ENCODE measurements at places on chromosomes 6 and 20.

- no peak for DNase-seq
Measured at GRCh38 chr6:142279350-142280180, 22.2 kb upstream of the ADGRG6 start.

DNA sequence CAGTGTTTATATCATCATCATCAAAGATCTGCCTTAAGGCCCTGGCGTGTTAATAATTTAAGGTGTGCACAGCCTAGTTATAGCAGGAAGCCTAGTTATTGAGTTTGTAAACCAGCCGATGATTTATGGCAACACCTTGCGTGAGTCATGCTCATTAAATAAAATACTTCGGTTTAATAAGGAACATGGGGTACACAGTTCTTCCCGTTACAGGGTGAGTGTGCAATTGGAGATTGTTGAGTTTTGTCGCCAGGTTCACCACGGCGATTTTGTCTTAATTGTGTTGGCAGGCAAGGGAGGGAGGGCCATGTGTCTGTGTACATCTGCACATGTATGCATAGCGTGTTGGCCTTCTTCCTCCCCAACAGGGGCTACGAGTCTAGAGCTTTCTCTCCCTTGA is 104.0 kb downstream of the TFAP2A start:
- no peak for DNase-seq

- DNase-seq: peak; percentile 78
Measured at GRCh38 chr6:108157981-108158525, 7.8 kb upstream of the NR2E1 start.

DNA sequence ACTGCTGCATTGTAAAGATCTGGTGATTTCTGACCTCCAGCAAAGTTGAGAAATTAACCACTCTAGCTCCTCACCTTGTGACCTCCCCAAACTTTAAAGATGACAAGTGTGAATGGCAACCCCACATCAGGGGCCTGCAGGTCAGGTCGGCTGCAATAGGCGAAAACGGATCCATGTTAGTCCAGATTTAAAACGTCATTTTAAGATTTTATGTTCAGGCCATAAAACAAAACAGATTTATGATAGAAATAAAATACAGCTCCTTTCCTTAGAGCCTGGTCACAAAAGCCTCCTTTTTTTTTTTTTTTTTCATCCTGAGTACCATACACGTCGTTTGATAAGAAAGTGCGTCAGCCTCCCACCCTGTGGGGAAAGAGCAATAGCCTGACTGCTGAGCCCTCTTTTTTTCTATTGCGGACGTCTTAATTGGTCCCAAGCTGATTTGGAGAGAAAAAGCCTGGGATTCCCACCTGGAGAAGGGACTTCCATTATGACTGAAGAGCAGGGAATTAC is 519.2 kb upstream of the NOX3 start:
- peak; percentile 14 for DNase-seq

DNA sequence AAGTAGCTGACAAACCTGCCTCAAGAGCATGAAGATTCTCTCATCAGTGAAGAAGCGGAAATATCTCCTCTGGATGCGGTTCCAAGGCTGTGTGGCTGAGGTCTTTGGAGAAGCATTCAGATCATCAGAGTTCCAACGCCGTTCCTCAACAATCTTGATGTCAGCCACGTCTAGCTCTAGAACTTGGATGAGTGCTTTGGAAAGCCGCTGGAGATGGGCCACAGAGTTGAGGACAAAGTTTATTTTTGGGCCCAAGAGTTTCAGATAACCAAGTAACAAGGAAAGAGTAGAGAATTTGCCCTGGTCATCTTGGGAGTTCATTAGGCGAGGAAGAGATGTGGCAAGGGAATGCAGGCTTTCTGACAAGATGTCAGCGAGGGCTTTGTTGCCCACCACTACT is 20.9 kb downstream of the TTI1 start:
- no peak for DNase-seq

- no peak for DNase-seq
Measured at GRCh38 chr6:169825558-169826225, 74.3 kb downstream of the ERMARD start.

- no peak for DNase-seq
Measured at GRCh38 chr20:699811-700338, 24.3 kb upstream of the SCRT2 start.

GRCh38 chr6:148547110-148547509 is 199.7 kb upstream of the UST start:
- no peak for DNase-seq

DNA sequence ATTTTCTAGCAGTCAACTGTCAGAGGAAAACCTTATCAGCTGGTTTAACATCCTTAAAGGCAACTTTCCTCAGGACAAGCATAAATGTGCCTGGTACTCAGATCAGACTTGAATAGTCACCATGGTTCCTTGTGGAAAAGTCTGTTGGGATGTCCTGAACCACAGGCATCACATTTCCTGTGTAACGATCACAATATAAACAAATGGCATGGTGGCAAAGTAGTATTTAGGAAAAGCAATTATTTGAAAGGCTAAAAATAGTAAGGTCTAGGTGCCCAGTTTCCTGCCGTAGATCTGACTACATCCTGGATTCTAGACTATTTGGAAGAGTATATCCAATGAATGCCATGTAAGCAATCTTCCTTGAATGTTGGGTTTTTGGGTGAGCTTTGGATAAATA is 271.9 kb upstream of the AGPAT4 start:
- no peak for DNase-seq

GRCh38 chr20:15582146-15582760 is 991.0 kb downstream of the KIF16B start:
- no peak for DNase-seq

- DNase-seq: no peak
Measured at GRCh38 chr6:45988635-45989034, 27.0 kb downstream of the CLIC5 start.

GRCh38 chr6:130708338-130708737 is 118.9 kb upstream of the SMLR1 start:
- no peak for DNase-seq

- DNase-seq: no peak
Measured at GRCh38 chr6:167697316-167697715, 129.4 kb upstream of the AFDN start.

- DNase-seq: no peak
Measured at GRCh38 chr20:44054118-44054517, 132.9 kb downstream of the JPH2 start.

DNA sequence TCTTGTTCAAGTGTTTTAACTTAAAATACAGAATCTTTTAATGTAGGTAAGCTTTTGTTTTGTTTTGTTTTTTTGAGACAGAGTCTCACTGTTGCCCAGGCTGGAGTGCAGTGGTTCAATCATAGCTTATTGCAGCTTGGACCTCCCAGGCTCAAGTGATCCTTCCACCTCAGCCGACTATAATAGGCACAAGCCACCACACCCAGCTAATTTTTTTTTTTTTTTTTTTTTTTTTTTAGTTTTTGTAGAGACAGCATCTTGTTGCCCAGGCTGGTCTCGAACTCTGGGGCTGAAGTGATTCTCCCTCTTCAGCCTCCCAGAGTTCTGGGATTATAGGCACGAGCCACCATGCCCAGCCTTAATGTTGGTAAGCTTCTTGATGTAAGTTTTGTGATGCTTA is 3.3 kb downstream of the EFHC1 start:
- no peak for DNase-seq

DNA sequence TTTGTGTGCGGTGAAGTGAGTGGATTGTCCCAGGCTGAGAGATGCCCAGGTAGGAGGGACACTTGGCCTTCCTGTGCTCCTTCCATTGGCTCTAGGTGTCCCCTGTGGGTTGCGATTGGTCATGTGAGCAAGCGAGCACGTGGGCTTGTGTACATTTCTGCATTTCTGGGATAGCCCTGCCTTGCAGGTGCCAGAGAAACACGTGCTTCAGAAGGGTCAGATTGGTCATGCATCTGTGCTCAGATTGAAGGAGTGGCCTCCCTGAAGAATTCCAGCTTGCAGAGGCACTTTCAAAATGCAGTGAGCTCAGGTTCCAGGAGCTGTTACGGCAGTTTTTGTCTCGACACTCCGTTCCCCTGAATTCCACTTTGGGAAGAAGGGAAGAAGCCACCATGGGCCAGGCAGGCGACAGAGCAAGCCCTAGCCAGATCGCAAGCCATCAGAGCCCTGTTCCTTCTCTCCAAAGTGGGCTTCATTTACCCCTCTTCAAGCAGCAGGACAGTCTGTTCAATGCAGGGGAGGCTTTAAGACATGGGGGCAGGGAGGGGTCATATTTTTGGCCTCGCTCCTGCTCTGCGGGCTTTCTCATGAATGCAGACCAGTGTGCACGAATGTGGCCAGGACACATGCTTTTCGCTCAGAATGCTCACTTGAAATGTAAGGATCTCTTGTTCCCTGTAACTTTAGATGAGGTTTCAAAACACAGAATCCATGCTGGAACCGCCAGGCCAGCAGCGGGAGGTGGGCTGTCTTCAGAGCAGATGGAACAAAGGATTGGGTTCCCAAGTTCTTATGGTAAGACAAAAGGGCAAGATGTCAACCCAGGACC is 78.6 kb upstream of the AKAP12 start:
- DNase-seq: no peak

DNA sequence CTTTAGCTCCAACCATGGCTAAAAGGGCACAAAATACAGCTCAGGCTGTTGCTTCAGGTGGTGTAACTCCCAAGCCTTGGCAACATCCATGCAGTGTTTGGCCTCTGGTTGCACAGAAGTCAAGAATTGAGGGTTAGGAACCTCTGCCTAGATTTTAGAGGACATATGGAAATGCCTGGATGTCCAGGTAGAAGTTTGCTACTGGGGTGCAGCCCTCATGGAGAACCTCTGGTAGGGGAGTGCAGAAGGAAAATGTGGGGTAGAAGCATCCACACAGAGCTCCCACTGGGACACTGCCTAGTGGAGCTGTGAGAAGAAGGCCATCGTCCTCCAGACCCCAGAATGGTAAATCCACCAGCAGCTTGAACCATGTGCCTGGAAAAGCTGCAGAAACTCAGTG is 1453.8 kb upstream of the EYS start:
- no peak for DNase-seq

DNA sequence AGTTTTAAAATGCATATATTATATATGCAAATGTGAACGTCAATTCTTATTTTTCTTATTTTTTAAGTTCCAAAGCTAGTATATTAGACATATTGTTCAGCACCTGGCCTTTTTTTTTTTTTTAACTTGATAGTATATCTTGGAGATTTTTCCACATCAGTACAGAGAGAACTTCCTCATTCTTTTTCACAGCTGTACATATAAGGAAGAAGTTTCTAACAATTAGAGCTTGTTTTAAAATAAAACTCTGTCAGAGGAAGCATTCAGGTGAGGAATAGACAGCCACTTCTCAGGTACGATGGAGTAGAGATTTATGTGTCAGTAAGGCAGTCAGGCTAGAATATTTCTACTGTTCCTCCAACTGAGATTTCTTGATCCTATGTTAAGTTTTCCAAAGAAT is 233.1 kb upstream of the SUPT3H start:
- no peak for DNase-seq

- no peak for DNase-seq
Measured at GRCh38 chr6:27187231-27188060, 60.1 kb upstream of the PRSS16 start.

DNA sequence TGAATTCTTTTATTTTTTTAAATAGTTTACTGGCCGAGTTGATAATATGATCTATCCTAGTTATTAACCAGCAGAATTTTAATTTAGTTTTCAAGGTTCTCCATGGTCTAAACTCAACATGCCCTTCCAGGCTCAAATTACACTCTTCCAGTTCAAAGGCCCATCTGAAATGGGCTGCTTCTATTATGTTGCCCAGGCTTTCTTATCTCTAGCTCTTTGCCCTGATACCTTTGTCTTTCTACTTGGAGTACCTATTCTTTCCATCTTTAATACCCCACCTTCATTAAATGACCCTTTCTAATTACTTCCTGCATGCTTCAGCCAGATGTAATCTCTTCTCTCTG is 541.2 kb upstream of the FLRT3 start:
- no peak for DNase-seq

DNA sequence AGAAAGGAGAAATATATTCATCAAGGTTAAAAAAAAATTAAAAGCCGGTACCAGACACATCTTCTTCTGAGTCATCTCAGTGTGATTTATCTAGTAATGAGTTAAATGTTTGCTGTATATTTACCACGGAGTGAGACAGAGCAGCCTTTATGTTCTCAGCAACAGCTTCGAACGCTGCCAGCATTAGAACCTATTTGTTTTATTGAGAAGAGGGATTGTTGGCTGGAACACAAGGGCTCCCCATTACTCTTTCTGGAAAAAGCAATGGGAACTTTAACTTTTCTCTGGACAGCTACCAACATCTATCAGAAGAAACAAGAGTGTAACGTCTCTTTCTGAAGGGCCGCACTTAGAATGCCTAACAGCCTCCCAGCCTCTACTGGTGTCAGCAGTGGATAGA is 105.3 kb upstream of the TAB2 start:
- no peak for DNase-seq

- DNase-seq: no peak
Measured at GRCh38 chr6:148231572-148231971, 111.1 kb upstream of the SASH1 start.

DNA sequence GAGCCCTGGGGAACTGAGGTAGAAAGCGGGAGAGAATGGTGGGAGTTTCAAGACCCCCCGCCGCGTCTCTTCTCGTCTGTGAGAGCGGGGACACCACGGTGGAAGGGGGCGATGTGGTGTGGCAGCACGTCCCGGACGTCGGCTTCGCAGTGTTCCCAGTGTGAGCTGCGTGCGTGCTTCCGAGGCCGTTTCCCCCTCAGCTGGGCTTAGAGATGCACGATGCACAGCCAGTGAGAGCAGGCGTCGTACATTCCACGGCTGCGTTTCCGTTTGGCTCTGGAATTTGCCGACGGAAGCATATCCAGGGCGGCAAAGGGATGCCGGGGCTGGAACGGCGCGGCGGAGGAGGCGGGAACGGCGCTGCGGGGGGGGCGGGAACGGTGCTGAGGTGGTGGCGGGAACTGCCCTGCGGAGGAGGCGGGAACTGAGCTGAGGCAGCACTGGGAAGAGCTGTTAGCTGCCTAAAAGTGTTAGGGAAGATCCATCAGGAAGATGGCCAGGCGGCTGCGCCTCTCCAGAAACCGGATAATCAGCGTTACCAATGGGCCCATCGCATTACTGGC is 37.7 kb downstream of the KIF25 start:
- no peak for DNase-seq

DNA sequence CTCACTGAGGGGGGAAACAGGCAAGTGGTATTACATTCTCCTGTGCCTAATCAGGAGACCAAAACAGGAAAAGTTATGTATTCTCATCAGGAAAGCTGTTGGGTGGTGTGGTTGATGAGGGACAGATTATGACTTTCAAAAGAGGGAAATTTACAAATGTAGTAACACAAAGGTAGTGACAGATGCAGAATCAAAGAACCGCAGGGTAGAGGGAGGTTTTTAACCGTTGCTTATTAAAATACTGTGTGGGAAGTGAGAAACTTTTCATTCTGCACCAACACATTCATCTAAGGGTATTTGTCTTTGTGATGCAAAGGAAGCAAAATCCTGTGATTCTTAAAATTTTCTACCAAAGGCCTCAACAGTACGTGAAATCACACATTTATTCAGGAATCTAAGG is 288.2 kb upstream of the MAN1A1 start:
- no peak for DNase-seq
